ENCODE measurements at places on chromosomes 5 and 9.

DNA sequence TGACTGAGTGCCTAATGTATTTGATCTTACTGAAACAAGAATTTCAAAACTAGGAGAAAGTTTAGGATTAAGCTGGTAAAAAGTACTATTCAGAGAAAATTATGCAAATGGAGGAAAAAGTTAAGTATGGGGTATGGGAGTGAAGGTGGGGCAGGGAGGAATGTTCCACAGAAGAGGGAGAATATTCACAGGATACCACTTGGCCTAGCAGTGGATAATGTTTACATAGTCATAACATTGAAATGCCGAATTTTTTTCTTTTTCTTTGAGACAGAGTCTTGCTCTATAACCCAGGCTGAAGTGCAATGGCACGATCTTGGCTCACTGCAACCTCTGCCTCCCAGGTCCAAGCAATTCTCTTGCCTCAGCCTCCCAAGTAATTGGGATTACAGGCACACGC is 61.2 kb upstream of the LMNB1 start:
- no peak for DNase-seq

DNA sequence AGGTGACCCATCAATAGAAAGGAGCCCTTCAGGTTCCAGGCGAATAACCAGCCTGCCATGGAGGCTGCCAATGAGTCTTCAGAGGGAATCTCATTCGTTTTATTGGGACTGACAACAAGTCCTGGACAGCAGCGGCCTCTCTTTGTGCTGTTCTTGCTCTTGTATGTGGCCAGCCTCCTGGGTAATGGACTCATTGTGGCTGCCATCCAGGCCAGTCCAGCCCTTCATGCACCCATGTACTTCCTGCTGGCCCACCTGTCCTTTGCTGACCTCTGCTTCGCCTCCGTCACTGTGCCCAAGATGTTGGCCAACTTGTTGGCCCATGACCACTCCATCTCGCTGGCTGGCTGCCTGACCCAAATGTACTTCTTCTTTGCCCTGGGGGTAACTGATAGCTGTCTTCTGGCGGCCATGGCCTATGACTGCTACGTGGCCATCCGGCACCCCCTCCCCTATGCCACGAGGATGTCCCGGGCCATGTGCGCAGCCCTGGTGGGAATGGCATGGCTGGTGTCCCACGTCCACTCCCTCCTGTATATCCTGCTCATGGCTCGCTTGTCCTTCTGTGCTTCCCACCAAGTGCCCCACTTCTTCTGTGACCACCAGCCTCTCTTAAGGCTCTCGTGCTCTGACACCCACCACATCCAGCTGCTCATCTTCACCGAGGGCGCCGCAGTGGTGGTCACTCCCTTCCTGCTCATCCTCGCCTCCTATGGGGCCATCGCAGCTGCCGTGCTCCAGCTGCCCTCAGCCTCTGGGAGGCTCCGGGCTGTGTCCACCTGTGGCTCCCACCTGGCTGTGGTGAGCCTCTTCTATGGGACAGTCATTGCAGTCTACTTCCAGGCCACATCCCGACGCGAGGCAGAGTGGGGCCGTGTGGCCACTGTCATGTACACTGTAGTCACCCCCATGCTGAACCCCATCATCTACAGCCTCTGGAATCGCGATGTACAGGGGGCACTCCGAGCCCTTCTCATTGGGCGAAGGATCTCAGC is at the start of gene OR1K1:
TSS of gene OR1K1 (plus strand) at position 58 of the 995 bp plus-strand sequence. CDS start at position 58, 0 bp downstream.
- no peak for DNase-seq

DNA sequence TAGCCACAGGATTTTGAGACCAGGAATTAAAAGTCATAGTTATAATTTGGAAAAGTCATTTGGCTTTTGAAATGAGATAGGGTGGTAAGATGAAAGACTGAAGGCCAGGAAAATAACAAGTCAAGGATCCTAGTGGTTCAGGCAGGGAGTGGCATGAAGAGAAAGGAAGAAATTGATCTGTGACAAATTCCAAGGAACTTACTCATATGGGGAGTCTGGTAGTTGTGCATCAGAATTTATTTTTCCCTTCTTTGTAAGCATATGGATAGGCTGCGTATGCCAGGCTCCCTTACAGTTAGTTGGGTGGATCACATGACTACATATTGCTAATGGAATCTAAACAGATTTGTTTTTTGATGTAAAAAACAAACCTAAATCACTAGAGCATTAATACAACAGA is 21.0 kb downstream of the ISL1 start:
- no peak for DNase-seq

DNA sequence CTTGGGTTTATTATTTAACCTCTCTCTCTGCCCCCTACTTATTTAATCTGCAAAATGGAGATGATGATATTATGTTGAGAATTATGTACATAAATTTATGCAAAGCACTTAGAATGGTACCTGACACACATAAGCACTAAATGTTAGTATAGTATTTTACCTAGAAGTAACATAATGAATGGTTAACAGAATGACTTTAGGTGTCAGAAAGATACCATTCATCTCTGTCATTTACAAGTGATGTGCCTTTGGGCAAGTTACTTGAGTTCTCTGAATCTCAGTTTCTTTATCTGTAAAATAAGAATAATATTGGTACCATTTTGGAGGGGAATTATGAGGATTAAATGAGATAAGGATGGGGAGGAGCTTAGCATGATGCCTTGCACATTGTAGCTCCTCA is 159.4 kb downstream of the PPP2R2B start:
- no peak for DNase-seq

GRCh38 chr5:32343058-32343672 is 30.4 kb upstream of the MTMR12 start:
- DNase-seq: no peak

DNA sequence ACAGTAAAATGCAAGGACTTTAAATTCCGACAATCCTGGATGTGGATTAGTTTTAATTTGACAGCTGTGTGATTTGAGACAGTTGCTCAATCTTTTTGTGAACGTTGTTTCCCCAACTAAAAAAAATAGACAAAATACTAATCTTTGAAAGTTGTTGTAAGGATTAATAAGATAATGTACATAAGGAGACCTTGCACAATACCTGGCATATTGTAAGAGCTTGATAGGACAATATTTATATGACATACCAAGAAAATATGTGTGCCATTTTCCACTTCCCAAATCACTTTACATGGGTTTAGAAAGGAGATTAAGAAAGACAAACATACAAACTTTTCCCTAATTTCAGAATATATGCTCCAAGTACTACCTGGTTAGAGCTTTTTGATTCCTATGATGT is 25.3 kb downstream of the ARRDC3 start:
- DNase-seq: no peak

DNA sequence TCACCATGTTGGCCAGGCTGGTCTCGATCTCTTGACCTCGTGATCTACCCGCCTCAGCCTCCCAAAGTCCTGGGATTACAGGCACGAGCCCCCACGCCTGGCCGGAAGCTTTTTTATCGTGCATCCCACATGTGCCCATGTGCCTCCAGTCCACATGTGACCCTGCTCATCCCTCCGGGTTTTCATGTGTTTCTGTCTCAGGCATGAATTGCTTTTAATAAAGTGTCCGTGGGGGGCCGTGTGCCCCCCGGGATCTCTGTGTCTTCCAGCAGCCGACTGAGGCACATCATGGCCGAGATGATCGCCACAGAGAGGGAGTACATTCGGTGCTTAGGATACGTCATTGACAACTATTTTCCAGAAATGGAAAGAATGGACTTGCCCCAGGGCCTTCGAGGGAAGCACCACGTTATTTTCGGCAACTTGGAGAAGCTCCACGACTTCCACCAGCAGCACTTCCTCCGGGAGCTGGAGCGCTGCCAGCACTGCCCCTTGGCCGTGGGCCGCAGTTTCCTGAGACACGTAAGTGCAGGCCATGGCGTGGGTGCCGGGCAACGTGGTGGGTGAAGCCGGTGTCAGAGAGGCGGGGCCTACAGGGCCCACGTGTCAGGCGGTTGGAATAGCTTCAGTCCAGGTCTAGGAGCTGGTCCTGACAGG is 22.1 kb upstream of the LRRC14B start:
- DNase-seq: no peak

DNA sequence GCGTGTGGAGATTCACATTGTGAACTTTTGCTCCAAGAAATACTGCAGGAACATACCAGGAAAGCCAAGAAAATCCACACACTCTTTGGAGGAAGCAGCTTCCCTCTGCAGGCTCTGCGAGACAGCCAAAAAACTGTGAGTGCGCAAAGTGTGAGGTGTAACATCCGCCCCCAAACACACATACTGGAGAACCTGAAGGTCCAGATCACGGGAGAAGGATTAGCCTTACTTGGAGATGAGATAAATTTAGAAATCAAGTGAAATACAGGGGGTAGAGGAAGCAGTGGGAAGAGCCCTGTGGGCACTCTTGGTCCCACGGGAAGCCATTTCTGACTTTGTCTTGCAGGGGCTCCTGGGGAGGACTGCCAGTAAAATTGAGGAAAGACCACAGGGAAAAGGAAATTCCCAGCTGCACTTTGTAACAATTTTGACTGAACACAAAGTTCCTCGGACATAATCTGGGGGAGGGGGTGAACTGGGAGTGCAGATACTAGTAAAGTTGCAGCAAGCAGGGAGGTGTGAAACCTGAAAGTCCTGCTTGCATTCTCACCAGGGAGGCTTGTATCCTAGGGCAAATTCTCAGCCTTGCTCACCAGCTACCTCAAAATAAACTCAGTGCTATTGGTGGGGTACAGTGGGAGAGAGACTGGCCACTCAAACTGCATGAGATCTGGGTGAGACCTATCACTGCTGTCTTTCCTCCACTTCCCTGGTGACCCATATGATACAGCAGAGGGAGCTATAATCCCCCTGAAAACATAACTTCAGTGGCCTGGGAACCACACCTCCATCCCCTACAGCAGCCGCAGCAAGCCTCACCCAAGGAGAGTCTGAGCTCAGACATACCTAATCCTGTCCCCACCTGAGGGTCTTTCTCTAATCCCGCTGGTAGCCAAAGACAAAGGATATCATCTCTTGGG is 109.1 kb downstream of the ALDH1A1 start:
- DNase-seq: no peak

DNA sequence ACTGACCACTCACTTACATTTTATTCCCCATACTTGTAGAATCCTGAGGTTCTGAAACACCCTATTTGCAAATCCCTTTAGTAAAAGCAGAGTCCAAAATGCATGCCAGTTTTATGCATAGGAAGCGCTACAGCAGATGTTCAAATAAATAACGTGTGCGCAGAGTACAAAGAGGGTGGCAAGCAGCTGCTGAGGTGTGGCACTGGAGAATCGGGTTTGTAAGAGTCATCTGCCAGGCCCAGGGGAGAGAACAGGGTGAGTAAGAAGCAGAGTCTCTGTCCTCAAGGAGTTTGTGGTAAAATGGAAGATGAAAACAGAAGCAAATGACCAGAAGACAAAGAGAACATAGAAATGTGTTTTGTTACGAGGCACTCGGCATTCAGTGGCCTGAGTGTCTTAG is 288.8 kb downstream of the GLIS3 start:
- no peak for DNase-seq

DNA sequence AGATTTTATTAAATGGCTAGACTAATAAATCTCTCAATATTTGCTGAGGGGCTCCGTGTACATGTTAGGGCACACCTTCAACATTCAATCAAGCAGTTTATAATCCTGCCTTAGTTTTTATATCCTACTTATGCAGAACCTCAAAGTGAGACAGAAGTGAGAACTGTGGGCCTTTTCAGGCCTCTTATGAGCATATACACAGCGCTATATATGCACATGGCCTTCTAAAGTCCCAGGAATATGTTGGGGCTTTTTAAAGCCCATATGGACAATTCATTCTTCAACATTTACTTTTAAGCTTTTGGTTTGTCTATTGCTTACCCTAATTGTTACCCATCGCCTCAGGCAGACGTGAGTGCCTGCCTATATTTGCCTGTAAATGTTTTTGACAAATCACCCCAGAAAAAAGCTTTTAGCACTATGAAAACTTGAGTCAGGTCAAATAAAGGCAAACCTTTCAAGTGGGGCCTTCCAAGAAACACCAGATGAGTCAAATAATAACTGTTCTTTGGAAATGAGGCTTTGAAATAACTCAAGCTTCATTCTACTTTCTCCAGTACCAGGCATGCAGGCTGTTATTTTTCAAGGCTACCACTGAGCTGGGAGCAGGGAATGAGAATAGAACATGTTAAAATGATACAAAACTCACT is 58.2 kb downstream of the ESM1 start:
- no peak for DNase-seq

GRCh38 chr5:9765419-9766140 is 135.4 kb upstream of the TAS2R1 start:
- no peak for DNase-seq

DNA sequence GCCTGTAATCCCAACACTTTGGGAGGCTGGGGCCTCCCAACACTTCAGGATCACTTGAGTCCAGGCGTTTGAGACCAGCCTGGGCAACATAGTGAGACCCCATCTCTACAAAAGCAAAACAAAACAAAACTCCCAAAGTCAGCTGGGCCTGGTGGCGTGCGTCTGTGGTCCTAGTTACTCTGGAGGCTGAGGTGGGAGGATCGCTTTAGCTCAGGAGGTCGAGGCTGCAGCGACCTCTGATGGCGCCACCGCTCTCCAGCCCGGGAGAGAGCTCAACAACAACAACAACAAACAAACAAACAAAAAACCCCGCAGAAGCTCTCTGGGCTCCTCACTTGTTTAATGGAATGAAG is 528 bp downstream of the ACOT12 start:
- no peak for DNase-seq

DNA sequence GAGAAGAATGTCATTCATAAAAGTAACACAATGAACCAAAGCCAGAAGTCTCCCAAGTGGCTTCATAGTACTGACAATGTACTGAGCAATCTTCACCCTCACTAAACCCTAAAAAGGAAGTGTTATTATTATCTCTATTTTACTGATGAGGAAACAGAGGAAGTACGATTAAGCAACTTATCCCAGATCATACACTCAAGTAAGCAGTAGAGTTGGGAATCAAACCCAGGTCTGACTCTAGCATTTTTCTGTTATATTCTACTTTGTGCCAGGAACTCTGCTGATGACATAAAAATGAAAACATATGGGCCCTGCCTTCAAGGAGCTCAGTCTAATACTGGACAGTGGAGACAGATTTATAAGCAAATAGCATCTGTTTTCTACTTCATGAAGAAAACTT is 109.2 kb downstream of the RAPGEF6 start:
- DNase-seq: no peak

- DNase-seq: no peak
Observed at GRCh38 chr9:92408747-92409478, 4.5 kb upstream of the OGN start.

- DNase-seq: no peak
Observed at GRCh38 chr5:98179791-98180755, 593.4 kb upstream of the RGMB start.

GRCh38 chr5:14557203-14557770 is 24.3 kb upstream of the OTULINL start:
- no peak for DNase-seq

DNA sequence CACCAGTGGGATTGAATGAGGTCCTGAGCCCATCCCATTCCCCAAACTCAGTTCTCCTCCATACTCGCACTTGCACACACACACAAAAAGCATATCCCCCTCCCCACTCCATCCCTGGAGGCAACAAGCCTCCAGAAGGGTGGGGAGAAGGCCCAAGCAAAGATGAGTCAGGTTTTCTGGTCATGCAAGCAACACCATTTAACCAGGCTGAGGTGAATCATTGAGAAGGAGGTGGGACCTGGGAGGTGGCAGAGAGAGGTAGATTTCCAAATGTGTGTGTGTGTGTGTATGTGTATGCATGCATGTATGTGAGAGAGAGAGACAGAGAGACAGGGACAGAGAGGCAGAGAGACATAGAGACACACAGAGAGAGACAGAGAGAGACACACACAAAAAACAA is 185.2 kb upstream of the TRIM32 start:
- no peak for DNase-seq
